SHP77 treated with DMSO at 0.1 percent for 48 hours (cell line): ENCODE measurements at places on chromosomes 7 and 10.
A peak's percentile ranks its signal among the peaks of the same experiment; 100 is the strongest.

- DNase-seq: no peak
Measured at GRCh38 chr7:86833360-86833759, 189.7 kb downstream of the GRM3 start.

DNA sequence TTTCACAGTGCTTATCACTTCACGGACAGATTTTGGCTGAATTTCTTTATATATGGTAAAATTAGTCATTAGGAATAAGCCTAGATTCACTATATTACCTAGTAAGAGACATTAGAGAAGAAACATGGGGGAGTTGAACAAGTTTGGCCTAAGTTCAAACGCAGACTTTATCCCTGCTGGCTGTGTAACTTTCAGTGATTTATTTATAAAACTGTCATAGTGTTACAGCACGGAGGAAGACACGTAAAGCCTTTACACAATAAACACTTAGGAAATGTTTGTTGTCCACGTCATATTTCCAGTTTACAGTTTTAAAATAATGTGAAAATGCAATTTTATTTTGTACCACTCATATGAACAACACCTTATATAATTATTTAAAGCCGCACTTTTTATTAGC, 661.5 kb downstream of the MAGI2 start:
- DNase-seq: no peak

DNA sequence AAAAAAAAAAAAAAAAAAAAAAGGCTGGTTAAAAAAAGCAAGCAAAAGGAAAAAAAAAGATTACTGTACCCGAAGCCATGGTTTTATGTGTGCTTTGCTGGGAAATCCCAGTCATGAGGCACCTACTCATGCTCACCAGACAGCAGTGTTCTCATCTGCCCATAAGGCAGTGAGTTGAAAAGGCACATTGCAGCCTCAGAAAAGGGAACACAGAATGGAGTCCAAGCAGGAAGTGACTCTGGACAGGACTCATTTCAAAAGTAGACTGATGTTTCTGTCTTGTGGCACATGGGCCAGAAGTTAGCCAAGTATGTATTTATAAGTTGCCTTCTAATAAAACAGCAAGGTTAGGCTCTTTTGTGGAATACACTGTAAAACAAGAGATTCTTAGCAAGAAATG, 40.2 kb downstream of the PDSS1 start:
- no peak for DNase-seq

DNA sequence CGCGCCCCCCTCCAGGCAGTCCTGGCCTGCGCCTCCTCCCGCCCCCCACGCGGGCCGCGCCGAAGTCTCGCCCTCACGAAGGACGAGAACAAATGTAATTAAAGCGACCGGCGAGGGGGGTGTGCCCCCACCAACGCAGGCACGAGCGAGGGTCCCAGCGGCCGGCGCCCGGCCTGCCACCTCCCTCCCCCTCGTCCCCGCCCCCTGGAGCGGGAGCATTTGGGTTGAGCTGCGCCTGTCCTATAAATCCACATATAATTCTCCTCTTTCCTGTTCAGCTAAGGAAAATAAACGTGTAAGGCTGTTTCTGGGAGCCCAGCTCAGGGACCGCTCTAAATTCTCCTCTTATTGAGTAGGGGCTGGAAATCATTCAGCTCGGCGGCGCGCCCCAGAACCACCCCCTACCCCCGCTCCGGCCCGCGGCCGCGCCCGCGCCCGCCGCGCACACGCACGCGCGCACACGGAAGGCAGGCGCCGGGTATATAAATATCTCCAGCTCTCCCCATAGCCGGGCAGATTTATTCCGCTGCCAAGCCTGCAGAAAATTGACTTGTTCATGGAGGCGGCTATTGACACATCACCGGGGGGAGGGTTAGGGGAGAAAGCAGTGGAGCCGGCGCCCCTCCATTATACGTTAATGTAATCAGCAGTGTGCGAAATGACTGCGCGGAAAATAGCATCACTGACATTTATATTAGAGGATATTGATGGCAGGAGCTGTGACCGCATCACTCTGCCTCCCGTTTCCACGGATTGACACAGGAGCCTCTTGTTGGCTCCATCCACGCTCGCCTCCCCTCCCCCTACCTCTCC, 61.6 kb upstream of the BTRC start:
- DNase-seq: peak; percentile 51
